ENCODE measurements at places on chromosomes 7 and 10. TPM values are rescaled to one million over a fixed set of nuclear protein-coding genes. Genes with fewer than 3 reads are reported as not detected.
A peak's percentile ranks its signal among the peaks of the same experiment; 100 is the strongest.

DNA sequence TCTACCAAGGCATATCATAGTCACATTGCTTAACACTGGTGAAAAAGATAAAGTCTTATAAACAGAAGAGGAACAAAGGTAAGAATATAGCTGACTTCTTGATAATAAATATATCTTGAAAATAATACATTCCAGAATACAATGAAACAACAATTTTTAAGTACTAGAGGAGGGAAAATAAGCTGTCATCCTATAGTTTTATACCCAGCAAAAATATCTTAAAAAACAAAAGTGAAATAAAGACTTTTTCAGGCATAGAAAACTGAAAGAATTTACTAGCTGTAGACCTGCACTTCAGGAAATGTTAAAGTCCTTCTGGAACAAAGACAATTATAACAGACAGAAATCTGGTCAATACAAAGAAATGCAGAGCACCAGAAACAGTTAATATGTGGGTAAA is 21.4 kb upstream of the MACROH2A2 start:
- H3K27ac ChIP-seq, result no peak overlapping the region
- peaks cover 8% of the 10 kb centered on the region for H3K27me3 ChIP-seq
- H3K36me3 ChIP-seq, result no peaks in the 10 kb centered on the region

- peak overlapping the region; percentile 92 for H3K4me3 ChIP-seq
- no peak for DNase-seq
- H3K4me1 ChIP-seq, result peaks cover 69% of the 10 kb centered on the region
- H3K27ac ChIP-seq, result peak overlapping the region; percentile 68
Measured at GRCh38 chr7:128454808-128455542, 703 bp upstream of the HILPDA start.

CALML5 gene
- total RNA-seq, result not detected

GRCh38 chr10:1873661-1874315 is 136.5 kb upstream of the ADARB2 start:
- H3K4me3 ChIP-seq, result no peak overlapping the region
- no peaks in the 10 kb centered on the region for H3K36me3 ChIP-seq

ELN gene
- 0.15 TPM for total RNA-seq

GRCh38 chr7:76189276-76189675 is 12.4 kb upstream of the SRRM3 start:
- H3K27ac ChIP-seq, result no peak overlapping the region
- H3K4me1 ChIP-seq, result no peaks in the 10 kb centered on the region
- H3K27me3 ChIP-seq, result peaks cover 4% of the 10 kb centered on the region
- H3K4me3 ChIP-seq, result no peak overlapping the region
- DNase-seq, result no peak
- no peaks in the 10 kb centered on the region for H3K36me3 ChIP-seq

TRIM50 gene
- total RNA-seq, result 21.1 TPM

ITPRID1 gene
- not detected for total RNA-seq

DNA sequence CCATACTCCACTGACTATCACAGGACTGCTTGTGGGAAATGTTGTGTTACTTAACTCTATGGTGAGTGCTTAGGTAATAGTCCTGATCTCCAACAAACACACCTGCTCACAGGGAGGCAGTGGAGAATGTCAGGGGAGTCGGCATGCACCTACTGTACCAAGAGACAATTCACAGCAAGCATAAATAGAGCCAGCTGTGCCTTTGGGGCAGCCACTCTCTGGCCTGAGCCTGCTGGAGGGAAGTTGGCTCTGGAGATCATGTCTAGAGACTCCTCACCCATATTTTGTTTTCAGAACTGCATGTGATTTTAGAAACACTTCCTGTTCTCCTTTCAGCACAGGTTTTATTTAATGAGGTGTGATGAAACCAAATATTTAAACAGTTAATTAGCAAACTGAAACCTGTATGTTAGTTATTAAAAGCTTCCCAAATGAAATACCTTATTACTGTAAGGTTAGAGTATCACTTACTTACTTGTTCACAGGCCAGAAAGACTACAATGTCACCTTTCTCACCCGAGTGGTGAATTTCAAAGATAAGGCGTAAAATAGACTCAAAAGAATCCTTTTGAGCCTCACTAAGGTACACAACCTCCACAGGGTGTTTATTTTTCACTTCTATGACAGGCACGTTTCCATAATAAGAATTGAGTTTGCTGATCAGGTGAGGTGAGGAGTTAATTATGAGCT is 21.8 kb downstream of the DHX32 start:
- H3K27ac ChIP-seq, result no peak overlapping the region
- no peak overlapping the region for H3K4me3 ChIP-seq
- DNase-seq, result no peak
- no peaks in the 10 kb centered on the region for H3K4me1 ChIP-seq
